NCI-H460 (cell line): ENCODE measurements at places on chromosomes 2 and 18. TPM values are rescaled to one million over a fixed set of nuclear protein-coding genes. Genes with fewer than 3 reads are reported as not detected.

The CYP1B1 gene
- 74.7 and 82.4 TPM in 2 replicates for total RNA-seq

- no peak for DNase-seq
Measured at GRCh38 chr2:71945603-71945959, 202.1 kb downstream of the CYP26B1 start.

The UGT1A1 gene
- total RNA-seq = not detected in 2 replicates

GRCh38 chr18:56716692-56717146, 65.6 kb downstream of the WDR7 start:
- no peak for DNase-seq

GRCh38 chr2:15363734-15364133, 197.4 kb downstream of the NBAS start:
- no peak for DNase-seq

The ALPI gene
- total RNA-seq = not detected in 2 replicates

- DNase-seq = no peak
Measured at GRCh38 chr2:3595404-3595803, 492 bp downstream of the COLEC11 start.

DNA sequence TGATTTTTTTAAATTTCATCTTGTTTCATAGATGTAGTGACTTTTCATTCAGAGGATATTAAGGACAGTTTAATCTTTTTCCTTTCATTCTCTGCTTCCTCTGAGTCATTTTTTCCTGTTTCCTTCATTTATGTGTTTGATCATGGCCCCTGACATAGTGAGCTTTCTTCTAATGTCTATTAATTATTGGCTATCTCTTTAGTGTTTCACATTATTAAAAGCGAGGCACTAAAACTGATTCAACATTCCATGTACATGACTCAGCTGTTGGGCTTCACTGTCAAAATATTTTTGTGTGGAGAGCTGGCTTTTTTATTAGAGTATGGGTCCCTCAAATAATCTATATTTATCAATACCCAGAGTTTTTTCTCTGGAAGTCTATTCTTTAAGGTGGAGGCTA, 125.8 kb downstream of the THSD7B start:
- DNase-seq = no peak

The IL36G gene
- not detected in 2 replicates for total RNA-seq

- no peak for DNase-seq
Measured at GRCh38 chr2:30184035-30184434, 37.2 kb downstream of the YPEL5 start.

- no peak for DNase-seq
Measured at GRCh38 chr2:128378231-128379020, 59.8 kb upstream of the HS6ST1 start.

DNA sequence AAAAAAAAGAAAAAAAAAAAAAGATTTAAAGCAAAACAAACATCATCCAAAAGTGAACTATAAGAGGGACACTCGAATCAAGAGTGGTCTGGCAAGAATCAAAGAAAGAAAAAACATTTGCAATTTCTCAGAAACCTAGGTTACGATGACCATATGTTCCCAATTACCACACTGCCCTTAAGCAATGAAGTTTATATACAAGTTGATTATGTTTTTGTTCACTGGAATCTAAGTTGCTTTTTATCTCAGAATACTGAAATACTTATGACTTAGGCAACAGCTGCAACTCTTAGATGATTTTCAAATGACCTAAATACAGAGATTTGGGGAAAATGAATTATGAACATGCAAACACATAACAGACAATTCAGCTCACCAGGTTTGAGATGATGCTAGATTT, 597.1 kb upstream of the CHAC2 start:
- no peak for DNase-seq

- DNase-seq = no peak
Measured at GRCh38 chr2:161436411-161436810, 20.3 kb downstream of the TBR1 start.

DNA sequence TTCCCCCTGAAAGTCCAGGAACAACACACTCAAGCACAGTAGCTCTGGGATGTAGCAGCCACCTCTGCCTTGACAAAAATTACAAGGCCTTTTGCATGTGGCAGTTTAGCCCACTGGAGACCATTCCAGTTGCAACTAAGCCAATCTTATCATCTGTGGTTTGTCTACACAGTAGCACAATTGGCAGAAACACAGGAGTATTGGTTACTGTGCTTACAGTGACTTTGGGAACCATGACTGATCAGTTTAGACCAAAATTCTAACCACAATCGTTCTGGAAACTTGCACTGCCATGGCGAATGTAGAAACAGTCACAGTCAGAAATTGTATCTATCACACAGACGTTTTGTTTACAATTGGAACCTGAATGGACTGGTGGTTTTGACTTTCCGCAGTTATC, 403.7 kb upstream of the MEIS1 start:
- no peak for DNase-seq

DNA sequence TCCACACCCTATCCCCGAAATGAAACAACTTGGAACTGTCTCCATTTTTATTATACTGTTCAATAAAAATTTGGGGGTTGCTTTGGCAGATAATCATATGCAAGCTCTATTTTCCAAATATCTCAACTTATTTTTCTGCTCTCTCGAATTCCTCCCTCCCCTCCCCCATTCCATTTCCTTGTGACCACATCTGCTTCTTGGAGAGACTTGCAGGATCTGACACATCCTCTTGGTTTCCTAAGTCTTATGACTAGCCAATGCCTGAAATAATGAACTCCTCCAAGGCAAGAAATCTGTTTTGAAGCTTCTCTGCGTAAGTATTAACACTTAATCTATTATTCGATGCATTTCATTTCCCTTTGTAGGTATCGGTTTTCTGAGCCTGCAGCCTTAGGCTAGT, 16.1 kb downstream of the TGIF1 start:
- DNase-seq = no peak

The TYMS gene
- 23.4 and 26.1 TPM in 2 replicates for total RNA-seq

DNA sequence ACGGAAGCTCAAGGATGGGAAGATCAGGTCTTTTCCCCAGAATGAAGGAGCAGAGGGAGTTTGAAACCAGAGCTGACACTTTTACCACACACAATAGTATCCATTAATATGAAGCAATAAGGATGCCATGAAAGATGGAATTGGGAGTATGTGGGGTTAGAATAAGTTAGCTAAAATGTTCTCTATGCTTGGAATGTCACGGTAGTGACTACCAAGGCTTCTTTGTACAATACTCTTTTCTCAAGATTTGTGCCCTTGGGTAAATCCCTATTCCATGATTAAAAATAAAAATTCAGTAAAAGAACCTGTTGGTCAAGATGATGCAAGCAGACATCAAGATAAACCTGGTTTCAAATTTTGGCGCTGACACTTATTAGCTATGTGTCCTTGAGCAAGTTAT, 75.0 kb downstream of the NRXN1 start:
- no peak for DNase-seq

- DNase-seq = no peak
Measured at GRCh38 chr2:190182071-190182524, 119.6 kb upstream of the MSTN start.

GRCh38 chr2:136909777-136910176, 144.4 kb downstream of the THSD7B start:
- no peak for DNase-seq

The PKDCC gene
- total RNA-seq = 1.9 and 2.1 TPM in 2 replicates
